ENCODE measurements at places on chromosomes 3 and 15.

GRCh38 chr15:65055201-65055870 lies 10.1 kb downstream of the SLC51B start:
- no peak for DNase-seq

DNA sequence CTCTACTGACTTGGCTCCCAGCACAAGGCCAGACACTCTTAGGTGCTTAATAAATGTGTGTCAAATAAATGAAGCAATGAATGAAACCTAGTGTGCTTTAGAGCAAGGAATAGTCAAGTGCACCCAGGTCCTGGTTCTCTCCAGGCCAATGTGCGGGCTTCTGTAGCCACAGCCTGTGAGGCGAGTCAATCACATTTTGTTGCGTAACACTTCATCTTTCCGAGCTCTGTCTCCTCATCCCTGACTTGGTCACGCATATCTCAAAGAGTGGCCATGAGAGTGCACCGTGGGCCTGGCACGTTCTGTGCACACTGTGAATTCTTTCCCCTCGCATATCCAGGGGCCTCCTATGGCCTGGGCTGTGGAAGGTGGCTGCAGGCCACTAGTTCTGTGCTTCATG lies 11.4 kb upstream of the SH3GL3 start:
- no peak for DNase-seq

DNA sequence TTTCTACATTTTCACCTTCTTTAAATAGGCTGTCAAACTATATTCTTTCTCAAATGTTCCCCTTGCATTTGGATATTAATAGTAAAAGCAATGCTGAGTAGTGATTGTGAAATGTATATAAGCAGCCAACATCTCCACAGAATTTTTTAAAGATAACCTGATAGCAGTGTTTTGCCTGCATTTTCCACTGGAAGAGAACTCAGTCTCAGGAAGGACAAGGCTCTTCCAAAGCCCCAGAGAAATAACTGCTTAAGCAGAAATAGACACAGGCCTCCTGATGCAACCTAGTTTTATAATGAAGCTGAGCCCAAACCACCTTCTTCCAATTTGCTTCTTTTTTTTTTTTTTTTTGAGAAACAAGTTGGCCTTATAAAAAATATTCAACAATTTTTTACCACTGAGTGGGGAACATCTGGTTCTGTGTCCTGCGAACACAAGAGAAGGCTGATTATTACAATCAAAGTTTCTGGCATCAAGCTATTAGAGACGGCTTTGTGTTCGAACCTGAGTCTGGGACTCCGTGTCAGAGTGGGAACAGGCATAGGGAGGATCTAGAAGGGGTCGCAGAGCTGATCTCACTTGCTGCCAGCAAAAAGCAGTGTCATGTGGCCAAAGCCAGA lies 332.5 kb upstream of the TBL1XR1 start:
- DNase-seq: no peak

- no peak for DNase-seq
Measured at GRCh38 chr3:101120039-101120438, 126.8 kb upstream of the ABI3BP start.

DNA sequence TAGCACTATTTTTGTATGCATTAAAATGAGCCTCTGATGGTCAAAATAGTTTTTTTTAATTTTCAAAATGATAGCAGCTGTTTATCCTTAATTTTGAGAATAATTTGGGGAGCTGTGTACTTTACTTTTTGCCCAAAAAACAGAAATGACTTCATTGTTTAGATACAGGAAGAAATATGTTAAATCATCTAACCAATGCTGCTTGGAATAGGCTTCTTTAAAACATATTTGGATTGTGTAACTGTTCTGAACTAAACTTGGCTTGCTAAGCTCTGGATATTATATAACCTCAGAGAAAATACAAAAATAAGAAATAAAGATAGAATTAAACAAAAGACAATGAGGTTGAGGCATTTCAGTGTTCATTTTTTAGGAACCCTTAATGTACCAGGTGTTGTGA lies 119.3 kb downstream of the SERPINI1 start:
- DNase-seq: no peak

- DNase-seq: no peak
Measured at GRCh38 chr3:156359368-156359767, 195.5 kb downstream of the SSR3 start.

- no peak for DNase-seq
Measured at GRCh38 chr15:83215306-83215705, 7.7 kb upstream of the HDGFL3 start.

- DNase-seq: no peak
Measured at GRCh38 chr3:44926921-44927320, 49.1 kb downstream of the ZDHHC3 start.

DNA sequence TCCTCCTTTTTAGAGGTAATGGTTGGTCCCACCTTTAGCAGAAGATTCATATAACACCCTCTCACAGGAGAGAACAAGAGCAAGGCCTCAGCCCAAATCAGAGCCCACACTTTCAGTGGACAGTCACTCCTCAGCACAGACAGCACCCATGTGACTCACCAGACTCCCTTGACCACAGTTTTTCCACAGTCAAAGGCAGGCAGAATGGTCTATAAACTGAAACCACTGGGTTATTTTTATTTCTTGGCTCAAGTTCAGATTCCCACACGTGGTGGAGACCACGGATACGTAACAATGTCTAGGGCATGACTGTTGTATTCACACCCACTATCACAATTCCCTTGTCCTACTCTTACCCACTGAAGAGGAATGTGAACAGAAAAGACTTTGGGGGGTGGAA lies 237.8 kb upstream of the UBE2E1 start:
- DNase-seq: no peak

- DNase-seq: peak; percentile 31
Measured at GRCh38 chr15:75069301-75069925, 46.0 kb downstream of the PPCDC start.

DNA sequence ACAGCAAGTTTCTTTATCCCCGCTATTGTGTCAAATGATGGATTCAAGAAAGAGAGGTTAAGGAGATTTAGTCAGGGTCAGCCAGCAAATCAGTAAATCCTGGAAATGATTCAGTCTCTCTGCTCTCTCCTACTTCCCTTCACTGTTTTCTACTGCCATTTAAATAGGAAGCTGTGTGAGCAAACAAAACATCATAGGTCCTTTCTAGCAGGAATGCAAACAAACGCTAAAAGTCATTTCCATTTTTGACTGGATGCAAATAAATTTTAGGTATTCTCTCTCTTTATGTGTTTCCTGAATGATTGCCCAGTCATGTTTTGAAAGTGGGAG lies 299.4 kb upstream of the RORA start:
- no peak for DNase-seq

DNA sequence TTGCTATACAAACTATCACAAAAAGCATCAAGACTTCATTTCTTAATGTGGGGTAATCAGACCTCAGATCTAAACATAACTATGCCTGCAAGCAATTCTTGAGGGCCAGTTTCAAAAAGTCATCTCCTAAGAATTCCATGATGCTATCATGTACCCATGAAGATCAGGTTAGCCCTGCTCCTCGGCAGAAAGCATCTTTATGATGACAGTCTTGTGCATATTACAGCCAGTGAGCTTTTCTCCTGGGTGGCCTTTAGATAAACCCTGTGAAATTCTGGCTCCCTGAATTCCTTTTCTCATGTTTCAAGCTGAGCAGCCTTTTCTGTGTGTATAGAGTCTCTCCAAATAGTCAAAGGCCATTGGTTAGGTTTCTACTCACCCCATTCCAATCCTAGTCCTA lies 201.9 kb upstream of the MCTP2 start:
- DNase-seq: no peak

DNA sequence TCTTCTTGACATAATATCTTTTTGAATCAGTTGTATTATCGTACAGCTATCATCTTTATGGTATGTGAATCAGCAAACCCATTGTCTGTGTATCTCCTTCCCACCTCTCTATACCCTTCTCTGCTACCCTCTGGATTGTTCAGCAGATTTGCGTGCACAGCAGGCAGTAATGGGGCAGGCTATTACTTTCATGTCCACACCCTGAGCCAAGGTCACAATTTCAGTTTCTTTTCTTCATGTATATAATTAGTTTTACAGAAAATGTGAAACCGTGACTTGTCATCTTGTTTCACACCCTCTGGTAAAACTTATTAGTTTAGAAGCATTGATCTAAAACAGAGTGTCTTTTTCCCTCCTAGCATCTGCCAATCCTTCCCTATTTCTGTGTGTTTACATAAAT lies 770.4 kb upstream of the SEMA6D start:
- no peak for DNase-seq

DNA sequence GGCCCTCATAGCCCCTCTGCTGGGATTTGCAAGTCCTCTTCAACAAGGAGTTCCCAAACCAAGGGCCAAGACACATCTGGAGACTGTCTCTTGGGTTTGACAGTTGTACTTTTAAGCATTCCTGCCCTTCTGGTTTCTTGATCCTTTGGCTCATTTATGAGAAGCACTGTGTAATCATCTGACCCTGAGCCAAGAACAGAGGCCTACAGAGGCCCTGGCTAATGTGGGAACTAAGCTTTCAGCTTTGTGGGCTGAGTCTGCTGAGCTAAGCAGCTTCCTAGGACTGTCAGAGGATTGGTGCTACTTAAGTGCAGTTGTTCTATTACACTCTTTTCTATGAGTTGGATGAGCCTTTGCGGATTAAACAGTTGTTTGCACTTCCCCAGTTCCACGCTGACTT lies 178.3 kb downstream of the KBTBD8 start:
- DNase-seq: no peak

- no peak for DNase-seq
Measured at GRCh38 chr15:33971811-33972210, 3.5 kb downstream of the CHRM5 start.

DNA sequence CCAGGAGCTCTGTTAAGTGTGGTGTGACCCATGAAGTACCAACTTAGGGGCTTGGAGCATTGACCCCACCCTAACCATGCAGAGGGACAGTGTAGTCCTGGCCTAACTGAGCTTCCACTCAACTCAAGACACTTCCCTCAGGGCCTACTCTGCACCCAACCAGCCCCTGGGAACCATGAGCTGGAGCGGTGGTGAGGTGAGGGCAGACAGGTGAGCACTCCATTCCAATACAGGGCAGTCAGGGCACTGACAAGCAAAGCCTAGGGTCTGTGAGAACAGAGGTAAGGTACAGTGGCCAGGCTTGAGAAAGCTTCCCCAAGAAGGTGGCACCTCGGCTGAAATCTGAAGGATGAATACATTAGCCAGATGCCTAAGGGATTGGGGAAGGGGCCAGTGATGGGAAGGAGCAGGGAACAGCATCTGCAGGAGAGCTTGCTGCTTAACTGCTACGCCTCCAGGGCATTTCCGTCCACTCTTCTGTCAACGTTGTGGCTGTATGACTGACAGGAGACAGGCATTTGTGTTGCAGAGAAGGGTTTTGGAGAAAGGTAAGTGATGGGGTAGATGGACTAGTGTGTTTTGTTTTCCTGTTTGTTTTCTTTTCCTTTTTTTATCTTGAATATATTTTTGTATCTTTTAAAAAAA lies 243.5 kb upstream of the TRIM42 start:
- no peak for DNase-seq

DNA sequence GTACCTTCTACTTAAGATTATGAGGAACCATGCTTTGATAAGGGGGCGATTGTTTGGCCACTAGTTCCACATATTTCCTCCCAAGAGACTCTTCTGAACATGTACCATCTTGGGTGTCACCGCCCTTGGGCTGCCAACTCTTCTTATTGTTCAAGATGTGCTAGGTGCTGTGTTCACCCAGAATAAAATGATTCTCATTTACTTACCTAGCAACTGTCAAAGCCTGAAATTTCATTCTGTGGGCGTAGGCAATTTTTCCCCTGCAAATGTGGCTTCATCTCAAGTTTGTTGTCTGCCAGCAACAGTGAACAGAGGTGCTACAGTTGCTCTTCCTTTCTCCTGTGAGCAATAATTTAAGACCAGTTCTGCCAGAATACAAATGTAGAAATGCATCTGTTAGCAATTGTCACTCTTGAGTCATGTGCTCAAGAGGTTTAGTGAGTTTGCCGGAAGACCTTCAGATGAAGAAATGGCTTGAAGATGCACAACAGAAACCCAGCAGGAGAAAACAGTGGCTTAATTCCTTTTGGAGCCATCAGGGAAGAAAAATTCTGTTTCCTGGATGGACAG lies 41.3 kb upstream of the RARB start:
- DNase-seq: no peak

DNA sequence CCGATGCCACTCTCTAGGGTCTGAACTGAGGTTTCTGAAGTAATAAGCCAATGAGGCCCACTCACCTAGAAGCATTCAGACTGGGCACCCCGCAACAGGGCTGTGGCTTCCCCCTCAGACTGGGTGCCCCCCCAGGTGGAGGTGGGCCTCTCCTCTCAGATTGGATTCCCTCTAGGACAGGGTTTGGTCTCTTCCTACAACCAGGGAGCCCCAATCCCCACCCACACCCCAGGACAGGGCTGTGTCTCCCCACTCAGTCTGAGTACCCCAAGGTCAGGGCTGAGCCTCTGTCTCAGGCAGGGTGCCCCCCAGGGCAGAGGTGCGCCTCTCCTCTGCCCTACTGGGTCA lies 27.7 kb downstream of the PTH1R start:
- DNase-seq: no peak

All from type B pancreatic cell (in vitro differentiated cells).